Osteocyte (in vitro differentiated cells): ENCODE measurements at places on chromosomes 4 and X.

- peak overlapping the region; percentile 60 for H3K27ac ChIP-seq
- no peaks in the 10 kb centered on the region for H3K36me3 ChIP-seq
- H3K4me3 ChIP-seq, result no peak overlapping the region
Measured at GRCh38 chr4:108849611-108850168, 86.8 kb upstream of the ETNPPL start.

DNA sequence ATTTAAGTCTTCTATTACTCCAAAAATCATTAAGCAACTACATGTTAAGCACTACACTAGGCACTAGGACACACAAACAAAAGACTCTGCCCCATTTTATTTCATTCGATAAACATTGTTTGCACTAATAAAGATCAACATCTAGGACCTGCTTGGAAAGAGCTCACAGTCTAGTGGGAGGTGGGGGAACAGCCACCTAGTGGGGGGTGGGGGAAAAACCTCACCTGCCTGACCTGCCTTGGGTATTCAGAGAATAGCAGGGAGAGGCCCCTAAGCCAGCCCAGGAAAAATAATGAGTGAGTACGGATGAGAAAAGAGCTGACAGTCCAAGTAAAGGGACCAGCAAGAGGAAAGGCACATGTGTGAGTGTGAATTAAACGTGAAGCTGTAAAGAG lies 52.2 kb downstream of the PRDM5 start:
- H3K36me3 ChIP-seq, result no peaks in the 10 kb centered on the region
- no peak for DNase-seq
- no peak overlapping the region for H3K27ac ChIP-seq
- peaks cover 7% of the 10 kb centered on the region for H3K4me1 ChIP-seq
- H3K4me3 ChIP-seq, result no peak overlapping the region
- no peaks in the 10 kb centered on the region for H3K27me3 ChIP-seq

GRCh38 chr4:31411565-31411964 lies 691.4 kb downstream of the PCDH7 start:
- H3K4me1 ChIP-seq, result peaks cover 19% of the 10 kb centered on the region
- H3K36me3 ChIP-seq, result no peaks in the 10 kb centered on the region
- H3K27me3 ChIP-seq, result no peaks in the 10 kb centered on the region
- no peak for DNase-seq
- H3K4me3 ChIP-seq, result no peak overlapping the region

DNA sequence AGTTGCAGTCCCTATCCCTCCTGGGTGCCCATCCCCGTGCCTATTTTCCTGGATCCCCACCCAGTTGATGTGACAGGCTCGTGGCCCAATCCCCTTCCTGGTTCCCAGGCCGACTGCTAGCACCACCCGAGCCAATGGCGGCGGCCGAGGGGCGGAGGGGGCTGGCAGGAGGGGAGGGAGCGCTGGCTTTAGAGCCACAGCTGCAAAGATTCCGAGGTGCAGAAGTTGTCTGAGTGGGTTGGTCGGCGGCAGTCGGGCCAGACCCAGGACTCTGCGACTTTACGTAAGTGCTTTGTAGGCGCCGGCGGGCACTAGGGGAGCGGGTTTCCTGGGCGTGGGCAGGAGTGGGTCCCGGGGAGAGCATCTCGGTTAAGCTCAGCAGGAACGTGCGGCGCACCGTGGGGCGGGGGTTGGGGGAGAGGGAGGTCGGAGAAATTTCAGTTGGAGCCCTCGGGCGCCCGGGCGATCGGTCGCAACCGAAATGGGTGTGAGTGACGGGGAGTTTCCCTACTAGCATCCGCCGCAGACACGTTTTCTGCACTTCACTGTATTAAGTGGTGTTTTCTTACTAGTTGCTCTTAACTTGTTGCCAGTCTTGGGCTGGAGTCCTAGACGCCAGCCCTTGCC lies at the start of gene PLS3:
PLS3 (plus strand) TSS at position 197 of the 627 bp plus-strand sequence. CDS start 49,077 bp downstream, outside the sequence.
- H3K27me3 ChIP-seq, result no peaks in the 10 kb centered on the region
- peak; percentile 96 for DNase-seq
- peaks cover 51% of the 10 kb centered on the region for H3K4me1 ChIP-seq
- H3K36me3 ChIP-seq, result peaks cover 15% of the 10 kb centered on the region

GRCh38 chr4:70747874-70748273 lies 26.1 kb downstream of the RUFY3 start:
- no peaks in the 10 kb centered on the region for H3K27me3 ChIP-seq
- no peak overlapping the region for H3K27ac ChIP-seq
- peaks cover 23% of the 10 kb centered on the region for H3K4me1 ChIP-seq

- no peak for DNase-seq
- no peak overlapping the region for H3K4me3 ChIP-seq
- H3K27me3 ChIP-seq, result no peaks in the 10 kb centered on the region
Measured at GRCh38 chrX:97070346-97070745, 186.6 kb downstream of the RPA4 start.
